ENCODE measurements at places on chromosomes 1 and 21. TPM values are rescaled to one million over a fixed set of nuclear protein-coding genes. Genes with fewer than 3 reads are reported as not detected.

The LRRC7 gene
- 4.2 TPM for total RNA-seq

The CHI3L1 gene
- 26.7 TPM for total RNA-seq

The OR2L13 gene
- not detected for total RNA-seq

The LCE1A gene
- total RNA-seq: not detected

DNA sequence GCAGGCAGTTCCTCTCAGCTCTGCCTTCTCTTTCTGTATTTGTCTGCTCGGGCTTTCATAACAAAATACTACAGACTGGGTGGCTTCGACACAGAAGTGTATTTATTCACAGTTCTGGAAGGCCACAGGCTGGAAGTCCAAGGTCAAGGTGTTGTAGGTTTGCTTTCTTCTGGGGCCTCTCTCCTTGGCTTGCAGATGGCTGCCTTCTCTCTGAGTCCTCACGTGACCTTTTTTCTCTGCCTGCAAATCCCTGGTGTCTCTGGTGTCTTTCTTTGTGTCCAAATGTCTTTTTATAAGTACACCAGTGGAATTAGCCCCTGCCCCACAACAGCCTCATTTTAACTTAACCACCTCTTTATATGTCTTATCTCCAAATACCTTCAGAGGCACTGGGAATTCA is 250.0 kb downstream of the TM2D1 start:
- no peak for DNase-seq

DNA sequence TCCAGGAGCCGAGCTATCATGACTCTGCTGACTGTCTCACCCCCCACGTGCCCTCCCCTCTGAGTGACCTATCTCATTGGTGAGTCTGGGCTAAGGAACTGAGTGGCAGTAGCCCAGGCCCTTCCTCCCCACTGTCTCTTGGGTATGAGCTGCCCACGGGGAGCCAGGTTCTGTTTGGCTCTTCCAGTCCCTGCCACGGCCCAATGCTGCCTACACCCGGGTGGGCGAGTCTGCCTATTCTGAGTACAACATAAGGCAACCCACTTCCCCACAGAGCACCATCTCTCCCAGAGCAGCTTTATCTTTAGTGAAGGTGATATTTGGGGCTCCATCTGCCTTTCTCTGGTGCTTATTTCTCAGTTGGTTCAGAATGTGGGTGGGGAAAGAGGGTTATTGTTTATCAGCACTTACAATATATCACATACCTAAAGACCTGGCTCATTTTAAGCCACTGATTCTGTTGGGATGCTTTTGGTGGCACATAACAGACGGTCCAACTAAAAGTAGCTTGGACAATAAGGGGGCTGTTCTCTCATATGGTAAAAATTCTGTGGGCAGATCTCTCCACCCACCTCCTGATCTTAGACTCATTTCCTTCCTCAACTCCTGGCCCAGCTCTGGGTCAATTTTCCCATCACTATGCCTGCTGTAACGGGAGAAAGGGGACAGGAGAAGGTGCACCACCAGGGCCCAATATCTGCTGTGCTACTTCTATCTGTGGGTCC is 27.7 kb upstream of the VWA5B1 start:
- DNase-seq: no peak

DNA sequence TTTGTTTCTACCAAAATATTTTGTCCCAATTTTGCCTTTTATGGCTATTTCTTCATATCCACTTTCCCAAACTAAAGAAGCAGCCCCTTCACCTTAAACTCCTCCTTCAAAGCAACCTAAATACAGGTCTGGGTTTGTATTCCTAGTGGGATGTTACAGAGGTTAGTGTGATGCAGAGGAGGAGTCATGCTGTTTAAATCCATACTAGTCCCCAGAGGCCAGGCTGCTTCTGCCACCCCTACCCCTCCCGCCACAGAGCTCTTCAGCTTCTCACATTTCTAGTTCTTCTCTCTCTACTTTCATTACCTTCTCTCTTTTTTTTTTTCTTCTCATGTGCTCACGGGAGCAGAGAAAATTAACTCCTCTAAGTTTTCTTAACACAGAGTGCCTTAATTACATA is 29.3 kb downstream of the SELL start:
- no peak for DNase-seq

DNA sequence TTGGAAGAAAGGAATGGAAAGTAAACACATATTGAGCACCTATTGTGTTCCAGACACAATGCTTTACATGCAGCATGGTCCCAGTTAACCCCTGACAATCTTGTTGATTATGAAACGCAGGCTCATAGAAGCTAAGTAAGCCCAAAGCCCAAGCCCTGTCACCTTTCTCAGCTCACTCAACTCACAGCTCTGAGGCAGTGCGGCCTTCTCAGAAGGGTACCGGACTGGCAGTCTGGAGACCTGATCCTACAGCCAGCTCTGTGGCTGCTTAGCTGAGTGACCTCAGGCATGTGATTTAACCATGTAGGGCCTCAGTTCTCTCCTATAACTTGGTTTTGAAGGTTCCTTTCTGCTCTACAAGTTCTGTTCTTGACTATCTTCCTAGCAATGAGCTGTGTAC is 464 bp upstream of the RNASEL start:
- DNase-seq: no peak

- no peak for DNase-seq
Observed at GRCh38 chr1:59071876-59072582, 224.9 kb upstream of the FGGY start.

GRCh38 chr1:103327054-103327719 is 198.3 kb upstream of the RNPC3 start:
- no peak for DNase-seq

GRCh38 chr1:1115136-1115785 is 628 bp downstream of the C1orf159 start:
- DNase-seq: peak; percentile 67

Measured in posterior vena cava (tissue), 2 donors.